ENCODE measurements at places on chromosomes 5 and 9. TPM values are rescaled to one million over a fixed set of nuclear protein-coding genes. Genes with fewer than 3 reads are reported as not detected.

Gene PRR7
- 4.1 TPM for total RNA-seq

Gene SCAI
- total RNA-seq, result 18.0 TPM

Gene ECM2
- not detected for total RNA-seq

- no peak for DNase-seq
These were observed 1170.6 kb upstream of the NUDT12 start for GRCh38 chr5:104733063-104733669.

DNA sequence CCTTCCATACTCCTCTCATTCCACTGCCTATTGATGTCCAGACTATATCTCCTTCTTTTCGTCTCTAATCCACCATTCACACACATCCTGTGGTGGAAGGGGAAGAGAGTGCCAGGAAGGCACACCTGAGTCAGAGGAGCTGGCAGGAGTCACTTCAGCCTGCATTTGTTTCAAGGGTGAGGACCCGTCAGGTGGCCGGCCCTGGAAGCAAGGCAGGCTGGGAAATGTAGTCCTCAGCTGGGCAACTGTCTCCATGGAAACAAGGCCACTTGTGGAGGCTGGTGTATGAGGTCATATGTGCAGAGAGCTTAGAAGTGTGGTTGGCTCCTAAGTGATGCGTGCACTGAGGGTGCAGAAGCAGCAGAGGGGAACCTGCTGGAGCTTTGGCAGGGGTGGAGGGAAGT is 278.4 kb downstream of the NSG2 start:
- DNase-seq, result no peak

- DNase-seq, result no peak
These were observed 70.0 kb downstream of the SHB start for GRCh38 chr9:37998881-37999587.

DNA sequence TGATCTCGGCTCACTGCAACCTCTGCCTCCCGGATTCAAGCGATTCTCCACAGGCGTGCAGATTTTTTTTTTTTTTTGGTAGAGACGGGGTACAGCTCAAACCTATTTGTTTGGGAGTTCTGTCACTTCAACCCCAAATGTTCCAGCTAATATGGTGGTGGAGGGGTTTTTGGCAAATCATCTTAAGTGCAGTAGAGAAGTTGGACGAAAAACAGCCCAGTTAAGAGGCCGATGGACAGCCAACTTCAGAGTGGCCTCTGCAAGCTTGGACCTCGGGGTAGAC is 756 bp upstream of the PRR7 start:
- no peak for DNase-seq

DNA sequence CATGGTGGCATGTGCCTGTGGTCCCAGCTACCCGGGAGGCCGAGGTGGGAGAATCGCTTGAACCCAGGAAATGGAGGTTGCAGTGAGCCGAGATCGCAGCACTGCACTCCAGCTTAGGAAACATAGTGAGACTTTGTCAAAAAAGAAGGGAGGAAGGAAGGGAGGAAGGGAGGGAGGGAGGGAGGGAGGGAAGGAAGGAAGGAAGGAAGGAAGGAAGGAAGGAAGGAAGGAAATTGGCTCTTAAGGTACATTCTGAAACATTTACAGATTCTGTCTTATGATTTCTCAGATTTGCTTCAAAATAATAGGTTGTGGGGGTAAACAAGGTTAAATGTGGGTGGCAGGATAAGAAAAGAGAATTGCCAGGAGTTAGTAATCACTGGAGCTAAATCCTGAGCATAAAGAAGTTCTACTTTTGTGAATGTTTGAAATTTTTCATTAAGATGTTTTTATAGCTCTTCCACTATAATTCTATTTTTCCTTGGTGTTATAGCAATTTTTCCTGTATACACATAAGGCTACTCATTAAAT is 2.1 kb upstream of the UGT3A2 start:
- no peak for DNase-seq

- peak; percentile 85 for DNase-seq
These were observed at the start of gene UBLCP1 for GRCh38 chr5:159262859-159263568. Gene UBLCP1, plus strand, starts transcription at chr5:159263290. Its CDS starts 5,626 bp downstream, at chr5:159268916.

DNA sequence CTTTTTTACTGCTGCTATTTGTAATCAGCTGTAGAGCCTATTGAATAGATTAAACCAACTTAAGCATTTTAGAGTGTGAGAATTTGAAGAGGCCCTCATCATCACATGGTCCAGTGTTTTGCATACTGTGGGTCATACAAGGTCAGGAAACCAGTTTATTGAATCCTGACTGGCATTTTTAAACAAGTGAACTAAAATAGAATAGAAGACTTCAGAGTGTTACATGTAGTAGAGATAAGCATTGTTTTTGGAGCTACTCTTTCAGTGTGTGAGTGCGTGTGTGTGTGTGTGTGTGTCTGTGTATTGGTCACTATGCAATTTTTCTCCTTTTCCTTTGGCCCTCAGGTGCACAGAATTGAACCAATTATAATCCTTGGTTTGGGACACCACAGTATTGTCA is 114.4 kb downstream of the SLC28A3 start:
- DNase-seq, result no peak

DNA sequence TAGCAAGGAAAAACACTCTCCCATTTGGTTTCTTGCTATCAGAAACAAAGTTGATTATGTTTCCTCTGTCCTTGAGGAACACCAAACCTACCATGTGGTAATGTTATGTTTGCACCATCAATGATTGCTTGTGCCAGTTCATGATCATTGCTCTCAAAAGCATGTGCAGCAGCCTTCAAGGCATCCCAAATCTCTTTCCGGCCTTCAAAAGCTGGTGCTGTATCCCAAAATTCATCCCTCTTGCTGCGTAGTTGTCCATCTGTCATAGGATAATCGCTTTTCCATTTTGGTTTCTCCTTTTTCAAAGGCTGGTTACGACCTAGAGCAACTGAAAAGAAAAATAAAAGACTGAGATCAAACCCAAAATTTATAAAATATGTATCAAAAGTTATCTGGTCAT is 40.1 kb downstream of the EFCAB9 start:
- no peak for DNase-seq

Measured in activated naive CD4-positive, alpha-beta T cell treated with anti-CD3 and anti-CD28 coated beads, Interleukin-2, amount 50 U/mL, for 72 hours (primary cell).